Activated T-cell treated with anti-CD3 and anti-CD28 coated beads for 48 hours (primary cell): ENCODE measurements at places on chromosomes 7 and 10.

GRCh38 chr10:30238836-30239235, 110.2 kb downstream of the MTPAP start:
- no peak for DNase-seq

GRCh38 chr7:44965937-44966730, 12.7 kb downstream of the MYO1G start:
- no peak for DNase-seq

DNA sequence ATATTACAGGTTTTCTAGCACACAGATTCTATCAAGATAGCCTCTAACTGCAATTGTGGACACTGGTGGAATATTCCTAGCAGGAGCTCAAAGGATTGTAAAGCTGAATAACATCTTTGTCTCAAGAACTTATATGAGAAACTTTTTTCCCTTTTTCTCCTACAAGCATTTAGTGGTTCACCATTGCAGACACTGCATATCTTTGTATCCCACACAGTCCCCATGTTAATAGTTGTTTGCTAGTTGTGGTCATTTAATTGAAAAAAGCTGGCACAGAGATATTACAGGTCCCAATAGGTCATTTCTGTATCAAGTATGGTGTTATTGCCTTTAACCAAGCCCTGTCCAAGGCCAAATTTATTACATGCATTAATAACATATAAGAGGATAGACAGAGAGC, 226.2 kb upstream of the TCF7L2 start:
- no peak for DNase-seq

GRCh38 chr10:48296576-48297098, 9.8 kb upstream of the MAPK8 start:
- no peak for DNase-seq

DNA sequence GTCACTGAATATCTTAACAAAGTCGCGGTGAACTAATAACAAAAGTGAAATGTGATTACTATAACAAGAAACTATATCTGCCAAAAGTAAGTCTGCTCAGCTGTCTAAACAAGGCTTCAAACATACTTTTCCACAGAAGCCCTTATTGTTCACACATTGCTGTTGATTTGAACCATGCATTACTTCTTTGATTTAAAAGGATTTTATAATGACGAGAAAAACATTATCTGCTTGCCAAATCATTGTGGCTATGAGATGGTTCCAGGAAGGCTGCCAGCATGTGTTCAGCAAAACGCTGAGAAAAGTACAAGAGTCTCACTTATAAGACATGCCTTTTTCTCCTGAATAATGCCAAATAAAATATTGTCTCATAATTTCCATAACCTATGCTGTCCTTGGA, 24.4 kb downstream of the RNF133 start:
- no peak for DNase-seq

DNA sequence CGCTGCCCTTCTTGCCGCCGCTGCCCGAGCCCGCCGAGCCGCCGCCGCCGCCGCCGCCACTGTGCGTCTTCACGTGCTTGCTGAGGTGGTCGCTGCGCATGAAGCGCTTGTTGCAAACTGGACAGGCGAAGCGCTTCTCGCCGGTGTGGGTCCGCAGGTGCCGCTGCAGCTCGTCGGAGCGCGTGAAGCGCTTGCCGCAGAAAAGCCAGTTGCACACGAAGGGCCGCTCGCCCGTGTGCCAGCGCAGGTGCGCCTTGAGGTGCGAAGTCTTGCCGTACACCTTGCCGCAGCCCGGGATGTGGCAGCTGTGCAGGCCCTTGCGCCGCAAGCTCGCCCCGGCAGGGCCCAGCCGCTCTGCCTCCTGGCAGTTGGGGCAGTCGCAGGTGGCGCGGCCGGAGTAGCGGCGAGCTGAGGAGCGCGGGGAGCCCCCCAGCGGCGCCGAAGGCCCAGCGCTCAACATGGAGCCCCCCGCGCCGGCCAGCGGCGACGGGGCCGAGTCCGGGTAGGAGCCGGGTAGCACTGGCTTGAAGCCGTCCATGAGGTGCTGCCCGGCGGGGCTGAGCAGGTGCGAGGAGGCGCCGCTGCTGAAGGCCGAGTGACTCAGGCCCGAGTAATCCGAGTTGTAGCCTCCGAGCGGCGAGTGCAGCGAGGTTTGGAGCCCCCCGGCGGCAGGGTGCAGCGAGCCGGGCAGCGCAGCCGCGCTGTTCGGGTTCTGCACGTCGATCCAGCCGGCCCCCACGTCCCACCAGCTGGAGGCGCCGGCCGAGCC, 2.1 kb downstream of the SP8 start:
- DNase-seq = no peak

DNA sequence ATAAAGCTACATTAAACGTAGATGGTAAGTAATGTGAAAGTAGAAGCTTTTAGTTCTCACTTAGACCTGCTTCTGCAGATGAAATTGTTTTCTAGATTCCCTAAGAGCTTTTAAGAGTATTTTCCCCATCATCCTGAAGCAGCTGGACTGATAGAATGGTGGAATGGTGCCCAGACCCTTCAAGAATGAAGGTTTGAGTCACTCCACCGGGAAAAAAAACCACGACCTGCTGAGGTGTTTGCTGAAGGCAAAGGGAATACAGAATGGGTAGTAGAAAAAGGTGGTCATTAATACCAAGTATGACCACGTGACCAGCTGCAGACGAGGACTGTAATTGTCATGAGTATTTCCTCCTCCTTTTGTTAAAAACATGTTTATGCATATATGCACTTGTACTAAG, 79.2 kb upstream of the PTPRZ1 start:
- no peak for DNase-seq

DNA sequence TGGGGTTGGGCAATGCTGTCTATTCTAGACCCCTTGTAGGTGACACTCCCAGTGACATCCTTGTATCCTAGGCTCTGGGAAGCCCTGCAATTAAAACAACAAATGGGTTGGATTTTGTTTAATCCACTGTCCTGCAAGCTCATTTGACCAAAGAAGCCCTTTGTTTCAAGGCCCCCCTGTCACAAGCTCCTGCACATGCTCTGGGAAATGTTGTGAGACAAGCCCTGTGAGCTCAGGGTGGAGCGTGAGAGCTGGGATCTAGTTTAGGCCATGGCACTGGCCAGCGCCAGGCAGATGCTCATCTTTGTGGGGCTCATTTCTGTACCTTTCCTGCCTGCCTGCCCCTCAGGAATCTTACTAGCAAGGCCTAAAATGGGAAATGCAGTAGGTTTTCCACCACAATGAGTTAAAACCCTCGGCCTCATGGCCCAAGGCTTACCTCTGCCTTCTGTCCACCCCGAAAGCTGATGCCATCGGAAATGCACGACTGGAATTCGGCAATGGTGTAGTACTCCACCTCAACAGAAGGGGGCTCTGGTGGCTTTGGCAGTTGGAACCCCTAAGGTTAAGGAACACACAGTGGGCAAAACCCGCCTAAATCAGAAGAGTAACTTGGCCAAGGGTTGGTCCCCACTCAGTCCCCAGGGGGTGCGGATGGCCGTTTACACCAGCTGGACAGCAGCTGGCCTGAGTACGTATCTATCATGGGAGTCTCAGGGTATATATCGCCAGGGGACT, 112.0 kb downstream of the NEURL1 start:
- DNase-seq = peak; percentile 29

- no peak for DNase-seq
Measured at GRCh38 chr7:29337546-29338116, 143.1 kb downstream of the CHN2 start.

DNA sequence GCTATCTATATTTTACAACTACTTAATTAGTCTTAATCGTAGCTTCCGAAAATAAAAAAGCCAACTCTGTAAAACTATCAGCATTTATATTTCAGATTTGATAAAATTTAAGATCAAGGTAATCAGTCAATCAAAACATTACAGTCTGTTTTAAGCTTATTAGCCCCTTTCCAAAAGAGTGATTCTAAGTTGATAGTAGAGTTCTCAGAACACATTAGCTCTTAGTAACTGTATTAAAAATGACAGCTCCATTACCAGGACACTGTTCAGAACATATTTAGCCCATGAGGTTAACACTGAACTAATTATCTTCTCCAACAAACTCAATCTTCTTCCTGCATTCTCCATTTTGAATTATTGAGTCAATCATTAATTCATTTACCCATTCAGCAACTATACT, 110.3 kb upstream of the PALS2 start:
- DNase-seq = no peak

- no peak for DNase-seq
Measured at GRCh38 chr10:89981891-89982290, 280.5 kb downstream of the KIF20B start.

- DNase-seq = no peak
Measured at GRCh38 chr10:102599565-102600327, 44.5 kb upstream of the TRIM8 start.

DNA sequence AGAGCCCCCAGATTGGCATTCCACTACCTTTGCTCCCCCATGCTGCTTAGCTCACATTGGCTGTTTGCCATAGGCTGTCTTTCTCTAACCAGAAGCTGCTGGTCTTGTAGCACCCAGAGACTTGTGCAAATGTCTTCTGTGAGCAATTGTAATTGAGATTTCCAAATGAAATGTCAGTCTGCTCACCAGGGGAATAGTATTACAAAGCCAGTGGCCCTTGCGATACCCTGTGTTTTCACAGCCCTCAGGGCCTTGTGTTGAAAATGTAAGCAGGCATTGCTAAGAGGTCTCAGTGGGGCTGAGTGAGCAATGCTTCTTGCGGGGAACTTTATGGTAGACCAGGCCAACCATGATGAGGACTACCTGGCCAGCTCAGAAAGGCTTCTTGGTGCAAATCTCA, 746.5 kb downstream of the LRMDA start:
- no peak for DNase-seq

GRCh38 chr10:12547301-12547771, 198.0 kb downstream of the CAMK1D start:
- DNase-seq = no peak

DNA sequence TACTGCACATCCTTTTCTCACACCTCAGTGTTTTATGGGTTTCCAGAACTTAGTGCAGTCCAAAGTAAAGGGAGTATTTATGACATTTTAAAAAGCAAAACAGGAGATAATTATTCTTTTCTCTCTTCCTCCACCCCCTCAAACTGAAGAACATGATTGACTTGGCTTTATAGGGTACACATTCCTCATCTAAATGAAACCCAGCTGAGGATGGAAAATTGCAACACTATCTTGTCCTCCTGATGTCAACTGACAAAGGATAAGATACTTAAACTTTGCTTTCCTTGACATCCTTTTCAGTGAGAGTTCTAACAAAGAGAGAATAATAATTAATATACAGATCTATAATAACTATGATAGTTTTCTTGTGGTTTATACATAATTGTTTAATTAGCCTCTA, 299.1 kb downstream of the BBS9 start:
- DNase-seq = no peak

DNA sequence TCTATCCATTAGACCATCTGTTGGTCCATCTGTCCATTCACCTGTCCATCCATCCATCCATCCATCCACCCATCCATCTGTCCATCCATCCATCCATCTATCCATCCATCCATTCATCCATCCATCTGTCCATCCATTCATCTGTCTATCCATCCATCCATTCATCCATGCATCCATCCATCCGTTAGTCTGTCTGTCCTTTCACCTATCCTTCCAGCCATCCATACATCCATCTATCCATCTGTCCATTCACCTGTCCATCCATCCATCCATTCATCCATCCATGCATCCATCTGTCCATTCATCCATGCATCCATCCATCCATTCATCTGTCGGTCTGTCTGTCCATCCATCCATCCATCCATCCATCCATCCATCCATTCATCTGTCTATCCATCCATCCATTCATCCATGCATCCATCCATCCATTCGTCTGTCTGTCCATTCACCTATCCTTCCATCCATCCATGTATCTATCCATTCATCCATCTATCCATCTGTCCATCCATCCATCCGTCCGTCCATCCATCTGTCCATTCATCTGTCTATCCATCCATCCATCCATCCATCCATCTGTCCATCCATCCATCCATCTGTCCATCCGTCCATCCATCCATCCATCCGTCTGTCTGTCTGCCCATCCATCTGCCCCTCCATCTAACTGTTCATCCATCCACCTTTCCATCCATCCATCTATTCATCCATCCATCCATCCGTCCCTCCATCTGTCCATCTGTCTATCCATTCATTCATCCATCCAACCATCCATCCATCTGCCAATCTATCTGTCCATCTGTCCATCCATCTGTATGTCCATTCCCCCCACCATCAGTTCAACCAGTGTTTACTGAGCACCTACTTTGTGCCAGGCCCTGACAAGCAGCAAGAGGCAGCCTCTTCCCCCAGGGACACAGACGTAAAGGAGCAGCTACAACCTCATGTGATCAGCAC, 4.8 kb upstream of the LFNG start:
- no peak for DNase-seq

- DNase-seq = no peak
Measured at GRCh38 chr7:155391414-155391813, 66.5 kb upstream of the EN2 start.

GRCh38 chr7:39153647-39154046, 175.9 kb downstream of the POU6F2 start:
- no peak for DNase-seq

DNA sequence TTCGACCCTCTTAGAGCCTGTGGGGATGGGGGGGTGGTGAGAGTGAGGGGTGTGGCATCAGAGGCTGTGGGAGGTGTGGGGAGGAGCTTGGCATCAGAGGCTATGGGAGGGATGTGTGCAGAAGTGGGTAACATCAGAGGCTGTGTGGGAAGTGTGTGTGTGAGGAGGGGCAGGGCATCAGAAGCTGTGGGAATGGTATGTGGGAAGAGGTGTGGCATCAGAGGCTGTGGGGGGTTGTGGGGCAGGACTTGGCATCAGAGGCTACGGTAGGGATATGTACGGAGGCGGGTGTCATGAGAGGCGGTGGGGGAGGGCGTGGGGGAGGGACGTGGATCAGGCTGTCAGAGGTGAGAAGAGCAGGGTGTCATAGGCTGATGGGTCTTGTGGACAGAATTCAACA, 97.4 kb downstream of the SEC23IP start:
- no peak for DNase-seq

GRCh38 chr7:139775829-139776266, 1.9 kb downstream of the HIPK2 start:
- no peak for DNase-seq

- DNase-seq = no peak
Measured at GRCh38 chr10:94041206-94041605, 47.5 kb downstream of the PLCE1 start.

- DNase-seq = no peak
Measured at GRCh38 chr10:88676283-88677060, 12.2 kb downstream of the LIPF start.

DNA sequence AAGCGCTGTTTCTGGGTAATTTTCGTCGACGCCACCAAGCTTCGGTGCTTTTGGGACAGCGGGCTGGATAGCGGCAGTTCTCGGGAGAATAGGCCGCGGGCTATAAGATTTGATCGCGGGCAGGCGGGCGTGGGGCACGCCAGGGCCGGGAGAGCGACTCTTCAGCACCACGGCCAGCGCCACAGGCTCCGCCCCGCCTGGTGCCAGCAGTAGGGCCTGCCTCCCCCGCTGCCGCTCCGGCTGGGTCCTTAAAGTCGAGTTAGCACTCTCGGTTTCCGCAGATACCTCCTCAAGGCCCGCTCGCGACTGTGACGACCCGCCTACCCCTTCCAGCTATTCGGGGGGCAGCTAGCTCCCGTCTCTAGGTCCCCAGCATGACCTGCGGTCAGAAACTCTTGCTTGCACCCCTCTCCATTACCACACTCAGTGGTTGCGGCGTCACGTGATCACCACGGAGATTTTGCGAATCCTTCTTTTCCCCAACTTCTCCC, 9.4 kb downstream of the NXPH1 start:
- DNase-seq = peak; percentile 59

- DNase-seq = peak; percentile 38
Measured at GRCh38 chr10:12333380-12334185, 15.8 kb upstream of the CAMK1D start.

GRCh38 chr7:1223196-1223981, 9.3 kb upstream of the UNCX start:
- no peak for DNase-seq

- no peak for DNase-seq
Measured at GRCh38 chr7:137986252-137987017, 15.5 kb downstream of the CREB3L2 start.
